ENCODE measurements at places on chromosomes 5 and 9.

- DNase-seq: no peak
Measured at GRCh38 chr9:69980041-69980440, 63.6 kb upstream of the MAMDC2 start.

DNA sequence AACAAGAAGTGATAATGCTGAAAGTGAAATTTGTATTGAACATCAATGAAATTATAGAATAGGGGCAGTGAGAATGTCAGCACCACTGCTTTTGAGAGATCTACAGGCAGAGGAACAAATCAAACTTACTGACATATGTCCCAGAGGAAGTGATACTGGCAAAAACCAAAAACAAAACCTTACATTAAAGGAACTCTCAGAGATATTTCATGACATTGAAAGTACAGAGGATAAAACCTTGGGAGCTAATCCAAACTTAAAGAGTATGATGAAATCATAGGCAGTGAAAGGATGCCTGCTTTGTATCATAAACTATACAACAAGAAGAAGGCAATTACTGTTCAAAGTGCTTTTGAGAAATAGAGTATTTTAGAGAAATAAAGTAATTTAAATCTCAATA, 90.4 kb upstream of the SV2C start:
- DNase-seq: no peak

- DNase-seq: peak; percentile 53
Measured at GRCh38 chr5:59099270-59099994, 516.6 kb downstream of the RAB3C start.

GRCh38 chr5:56558131-56558745, 257.1 kb upstream of the MAP3K1 start:
- no peak for DNase-seq

GRCh38 chr9:86112057-86112456, 12.7 kb upstream of the GOLM1 start:
- DNase-seq: no peak

DNA sequence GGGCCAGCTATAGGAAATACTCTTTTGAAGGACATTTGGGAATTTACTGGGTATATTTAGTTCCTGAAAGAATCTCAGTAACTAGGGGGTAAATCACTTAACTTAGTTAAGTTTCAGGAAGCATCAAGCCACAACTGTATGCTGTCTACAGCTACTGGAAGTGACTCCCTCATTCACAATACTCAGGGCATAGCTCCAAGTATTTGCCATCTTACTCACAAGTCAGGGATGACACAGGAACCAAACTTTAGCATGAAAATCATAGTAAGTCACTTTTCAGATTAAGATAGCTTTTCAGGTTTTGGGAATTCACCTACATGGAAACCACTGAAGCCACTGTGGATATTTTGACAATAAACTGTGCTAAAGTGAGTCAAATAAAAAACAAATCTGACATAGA, 242.4 kb upstream of the ATP10B start:
- no peak for DNase-seq

- no peak for DNase-seq
Measured at GRCh38 chr9:37942621-37943344, 38.9 kb upstream of the SLC25A51 start.

DNA sequence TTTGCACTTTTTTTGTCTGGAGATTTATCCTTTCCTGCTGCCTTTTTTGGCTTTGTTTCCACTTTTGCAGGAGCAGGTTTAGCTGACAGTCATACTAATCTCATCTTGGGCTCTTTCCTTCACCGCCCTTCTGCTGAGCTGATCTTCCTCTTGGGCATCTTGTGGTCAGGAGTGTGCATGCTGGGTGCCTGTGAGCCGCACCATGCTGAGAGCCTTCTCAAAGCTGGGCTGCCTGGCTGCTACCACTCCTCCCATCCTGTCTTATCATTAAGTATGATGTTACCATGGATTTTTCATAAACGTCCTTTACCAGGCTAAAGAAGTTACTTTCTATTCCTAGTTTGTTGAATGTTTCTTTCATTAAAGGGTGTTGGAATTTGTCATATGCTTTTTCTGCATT, 49.5 kb upstream of the MCCC2 start:
- DNase-seq: peak; percentile 70

DNA sequence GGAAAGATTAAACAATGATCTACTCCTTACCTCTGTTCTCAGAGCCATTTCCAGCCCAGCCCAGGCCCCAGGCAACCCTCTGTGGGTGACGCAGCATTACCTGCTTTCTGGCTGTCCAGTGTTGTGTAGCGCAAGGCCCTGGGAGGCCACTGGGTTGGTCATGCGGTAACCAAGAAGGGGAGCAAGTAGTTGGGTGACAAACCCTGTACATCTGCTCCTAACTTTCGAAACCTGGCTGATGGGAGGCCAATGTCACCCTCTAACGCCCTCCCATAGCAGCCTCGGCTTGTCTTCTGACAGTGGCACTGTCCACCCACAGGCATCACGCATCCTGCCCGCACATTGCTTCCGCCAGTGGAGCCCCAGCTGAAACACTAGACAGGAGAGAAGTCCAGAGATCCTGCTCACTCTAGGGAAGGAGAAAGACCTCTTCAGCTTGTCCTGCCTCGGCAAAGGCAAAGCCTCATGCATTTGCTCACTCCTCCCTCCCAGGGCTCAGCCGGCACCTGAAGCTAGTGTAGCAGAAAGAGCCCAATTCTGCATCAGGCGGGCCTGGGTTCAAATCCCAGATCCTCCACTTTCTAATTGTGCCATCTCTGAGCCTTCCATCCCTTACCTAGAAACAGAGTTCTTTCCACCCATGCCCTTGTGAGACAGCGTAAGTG, 94.6 kb downstream of the ADAMTS2 start:
- no peak for DNase-seq

- no peak for DNase-seq
Measured at GRCh38 chr9:121790841-121791240, 139.4 kb downstream of the DAB2IP start.

GRCh38 chr9:96193236-96193755, 108.7 kb downstream of the HSD17B3 start:
- no peak for DNase-seq

DNA sequence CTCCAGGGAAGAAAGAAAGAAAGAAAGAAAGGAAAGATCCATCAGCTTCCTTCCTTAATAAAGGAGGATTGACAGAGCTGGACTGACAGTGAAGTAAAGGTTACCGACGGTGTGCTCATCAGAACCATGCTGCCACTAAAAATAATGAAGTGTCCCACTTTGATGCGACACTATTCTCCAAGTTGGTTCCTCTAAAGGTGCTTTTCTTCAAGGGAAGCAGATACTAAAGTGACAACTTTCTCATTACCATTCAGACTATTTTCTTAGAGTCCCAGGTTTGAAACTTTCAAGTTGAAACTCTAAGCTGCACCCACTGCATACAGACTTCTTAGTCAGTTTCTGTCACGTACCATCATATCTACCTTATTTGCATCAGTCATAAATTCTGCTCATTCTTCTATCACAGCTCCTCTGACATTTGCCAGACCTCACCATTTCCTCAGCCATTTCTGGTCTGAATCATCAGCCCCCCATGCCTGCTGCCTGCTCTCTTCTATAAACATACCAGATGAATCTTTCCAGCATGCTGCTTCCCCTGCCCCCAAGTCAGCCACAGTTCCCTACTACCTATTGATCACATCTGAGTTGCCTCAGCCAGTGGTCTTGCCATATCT, 177.6 kb downstream of the DEPDC1B start:
- no peak for DNase-seq

- no peak for DNase-seq
Measured at GRCh38 chr5:131268758-131269370, 5.0 kb downstream of the CDC42SE2 start.
